ENCODE measurements at places on chromosomes 13 and 19.
A peak's percentile ranks its signal among the peaks of the same experiment; 100 is the strongest.

DNA sequence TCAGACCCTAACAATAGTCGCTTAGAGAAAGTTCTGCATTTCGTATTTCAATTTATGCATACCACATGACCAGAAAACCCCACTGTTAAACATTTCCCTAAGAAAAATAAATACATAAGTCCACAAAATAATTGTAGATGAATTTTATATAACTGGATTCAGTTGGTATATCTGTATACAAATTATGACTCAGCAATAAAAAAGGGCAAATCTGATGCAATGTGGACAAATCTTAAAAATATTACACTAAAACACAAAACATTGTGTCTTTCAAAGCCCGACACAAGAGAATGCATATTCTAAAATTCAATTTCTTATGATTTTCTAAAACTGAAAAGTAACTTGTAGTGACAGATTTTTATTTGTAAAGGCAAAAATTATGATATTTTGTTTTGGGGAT is 1005.0 kb downstream of the EFNB2 start:
- no peak for DNase-seq

DNA sequence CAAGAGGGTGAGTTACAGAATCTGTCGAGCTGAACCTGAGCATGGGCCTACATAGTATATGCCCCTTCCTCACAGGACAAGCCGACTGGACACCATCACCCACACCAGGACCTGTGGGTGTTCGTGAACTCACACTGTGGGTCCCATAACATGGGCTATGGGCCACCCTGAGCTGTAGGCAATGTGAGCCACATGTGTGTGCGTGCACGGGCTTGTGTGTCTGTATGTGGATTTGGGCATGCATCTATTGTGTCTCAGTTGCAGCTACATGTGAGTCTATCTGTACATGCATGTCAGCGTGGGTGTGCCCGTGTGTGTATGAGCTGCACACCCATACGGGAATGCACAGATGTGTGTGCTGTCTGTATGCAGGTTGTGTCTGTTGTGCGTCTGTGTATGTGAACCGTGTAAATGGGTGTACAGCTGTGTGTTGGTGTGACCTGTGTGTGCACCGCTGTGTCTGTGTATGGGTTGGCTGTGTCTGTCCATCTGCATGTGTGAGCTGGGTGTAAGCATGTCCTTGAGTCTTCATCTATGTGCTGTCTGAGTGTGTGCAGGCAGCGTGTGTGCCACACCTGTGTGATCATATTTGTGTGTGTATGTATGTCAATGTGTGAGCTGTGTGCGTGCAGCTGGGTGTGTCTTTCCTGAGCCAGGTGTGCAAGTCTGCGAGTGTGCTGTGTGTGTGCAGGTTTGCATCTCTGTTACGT is 1.7 kb downstream of the NOTCH3 start:
- DNase-seq: no peak

DNA sequence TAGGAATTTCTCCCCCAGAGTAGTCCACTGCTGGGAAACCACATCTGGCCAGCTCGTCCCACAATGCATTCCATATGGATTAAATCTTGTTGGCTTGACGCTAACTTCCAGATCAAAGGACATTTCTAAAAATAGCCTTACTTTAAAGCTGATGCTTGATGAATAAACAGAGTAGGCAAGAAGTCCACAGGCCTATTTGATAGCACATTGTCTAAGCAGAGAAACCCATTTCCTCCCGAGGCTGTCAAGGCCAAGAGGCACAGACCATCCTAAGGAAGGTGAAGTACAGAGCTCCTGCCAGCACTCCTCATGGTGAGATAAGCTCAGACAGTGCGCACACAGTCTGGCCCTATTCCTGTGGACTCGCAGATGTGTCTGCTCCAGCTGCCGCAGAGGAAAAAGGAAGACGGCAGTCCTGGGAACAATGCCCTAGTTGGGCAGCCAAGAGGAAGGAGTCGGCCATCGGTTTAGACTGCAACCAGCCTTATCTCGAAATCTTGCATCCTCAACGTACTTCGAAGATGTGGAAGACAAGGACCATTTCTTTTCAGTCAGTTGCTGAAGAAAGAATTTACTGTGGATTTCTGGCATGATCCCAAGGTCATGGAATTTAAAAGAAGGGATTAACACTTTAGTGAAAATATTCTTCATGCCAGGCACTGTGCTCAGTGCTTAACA is 156.8 kb downstream of the RGCC start:
- DNase-seq: no peak

DNA sequence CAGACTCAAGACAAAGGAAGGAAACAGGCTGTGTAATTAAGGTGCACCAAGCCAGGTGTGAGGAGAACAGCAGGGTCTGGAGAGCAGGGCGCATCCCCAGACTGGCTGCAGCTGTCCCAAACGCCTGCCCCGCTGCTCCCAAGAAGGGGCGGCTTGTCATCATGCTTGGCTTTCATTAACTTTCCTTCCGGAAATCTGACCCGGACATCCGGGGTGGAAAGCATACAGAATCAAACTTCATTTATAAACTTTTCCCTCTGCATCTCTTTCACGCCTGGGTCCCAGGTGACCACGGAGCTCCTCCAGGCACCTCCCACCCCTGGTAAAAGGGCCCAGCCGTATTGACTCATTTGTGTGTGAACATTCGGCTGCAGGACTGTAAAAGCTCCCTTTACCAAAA is 31.7 kb downstream of the TSHZ3 start:
- no peak for DNase-seq

DNA sequence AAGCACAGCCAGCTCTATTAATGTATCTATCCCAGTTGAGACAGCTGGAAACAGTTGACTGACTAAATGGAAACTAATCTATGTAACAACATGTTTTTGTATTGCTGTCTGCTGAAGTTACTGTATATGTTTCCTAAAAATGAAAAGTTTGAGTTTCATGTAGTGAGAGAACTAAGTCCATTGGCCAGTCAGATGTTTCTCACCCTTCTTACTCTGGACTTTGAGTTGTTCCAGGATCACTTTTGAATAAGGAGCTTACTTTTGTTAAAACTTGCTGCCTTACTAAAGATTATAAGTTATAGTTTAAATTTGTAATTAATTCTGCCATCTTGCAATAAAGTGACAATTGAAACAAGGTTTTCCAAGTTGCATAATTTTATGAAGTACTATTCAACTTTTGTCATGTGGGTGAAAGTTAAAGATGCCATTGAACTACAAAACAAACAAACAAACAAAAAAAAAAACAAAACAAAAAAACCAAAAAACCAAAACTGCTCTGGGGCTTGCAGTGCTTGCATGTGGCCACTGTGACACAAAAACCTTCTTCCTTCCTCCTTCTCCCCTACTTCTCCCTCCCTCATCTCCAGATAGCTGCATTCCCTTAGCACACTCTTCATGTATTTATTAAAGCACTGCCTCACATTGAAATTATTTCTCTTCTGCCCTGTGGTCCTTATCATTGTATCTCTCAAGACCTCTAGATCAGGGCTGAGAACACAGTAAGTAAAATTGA is 15.3 kb downstream of the WDFY2 start:
- DNase-seq: no peak

- DNase-seq: no peak
These were observed 951.1 kb upstream of the SLC10A2 start for GRCh38 chr13:104017317-104017716.

DNA sequence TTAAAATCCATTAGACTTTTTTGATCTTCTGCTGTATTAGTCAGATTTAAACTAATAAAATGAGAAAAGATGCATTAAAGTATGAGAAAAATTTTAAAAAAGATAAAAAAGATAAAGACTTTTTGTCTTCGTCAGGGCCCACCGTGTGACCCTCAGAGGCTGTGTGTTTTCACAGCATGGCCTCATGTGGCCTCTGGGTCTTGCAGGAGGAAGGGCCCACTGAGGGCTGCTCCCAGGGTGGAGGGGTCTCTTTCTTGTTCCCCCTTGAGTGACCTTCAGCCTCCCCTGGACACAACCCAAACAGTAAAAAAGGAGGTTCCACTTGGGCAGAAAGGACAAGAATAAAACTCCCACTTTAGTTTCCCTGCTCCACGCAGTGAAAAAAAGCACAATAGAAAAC is 57.1 kb upstream of the RANBP3 start:
- no peak for DNase-seq

- DNase-seq: no peak
These were observed at the start of gene F10 for GRCh38 chr13:113122550-113123225. Gene F10, plus strand, starts transcription at chr13:113122799. Its CDS starts 57 bp downstream, at chr13:113122856.

DNA sequence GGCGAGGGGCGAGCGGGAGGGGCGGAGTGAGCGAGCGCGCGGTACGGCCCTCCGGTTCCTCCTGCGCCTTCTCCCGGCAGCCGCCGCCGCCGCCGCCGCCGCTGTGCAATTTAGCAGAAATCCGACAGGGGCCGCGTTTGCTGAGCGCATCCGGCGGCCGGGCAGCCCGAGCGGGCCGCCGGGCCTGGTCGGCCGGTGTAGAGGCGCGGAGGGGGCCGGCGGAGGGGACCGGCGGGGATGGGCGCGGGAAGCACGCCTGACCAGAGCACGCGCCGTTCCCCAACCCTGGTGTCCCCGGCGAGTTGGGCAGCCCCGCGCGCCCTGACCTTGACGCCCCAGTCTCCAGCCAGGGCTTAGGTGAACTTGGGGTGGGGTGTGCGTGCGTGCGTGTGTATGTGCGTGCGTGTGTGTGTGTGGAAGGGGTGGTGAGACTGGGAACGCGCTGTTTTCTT is 144.5 kb upstream of the ZNF536 start:
- peak; percentile 61 for DNase-seq

GRCh38 chr19:7500811-7501450 is 12.1 kb upstream of the PEX11G start:
- DNase-seq: no peak

GRCh38 chr19:48558018-48558684 is 6.2 kb downstream of the SULT2B1 start:
- DNase-seq: no peak

- peak; percentile 55 for DNase-seq
These were observed at the start of gene CTXN1 for GRCh38 chr19:7926021-7926726. Gene CTXN1, minus strand, starts transcription at chr19:7926135. Its CDS starts 597 bp downstream, at chr19:7925538.

- DNase-seq: no peak
These were observed 178.1 kb downstream of the FLT1 start for GRCh38 chr13:28316836-28317235.

GRCh38 chr19:16180611-16181010 is 4.6 kb upstream of the FAM32A start:
- no peak for DNase-seq

DNA sequence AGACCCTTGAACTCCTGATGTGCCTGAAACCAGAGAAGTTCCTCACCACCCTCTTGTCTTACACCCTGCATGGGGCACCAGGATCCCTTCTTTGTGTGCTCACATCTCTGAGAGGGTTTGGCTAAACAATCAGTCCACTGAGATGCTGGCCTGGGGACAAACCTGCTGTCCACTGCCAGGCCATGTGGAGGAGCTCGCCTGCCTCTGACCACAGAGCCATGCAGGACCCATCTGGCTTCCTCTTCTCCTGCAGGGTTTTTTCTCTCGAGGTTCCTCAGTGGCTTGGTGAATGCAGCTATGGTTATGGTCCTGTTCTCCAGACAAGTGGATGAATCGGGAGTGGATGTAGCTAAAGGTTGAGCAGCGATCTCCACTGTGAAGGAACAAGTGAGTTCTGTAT is 49.1 kb upstream of the MEDAG start:
- no peak for DNase-seq

DNA sequence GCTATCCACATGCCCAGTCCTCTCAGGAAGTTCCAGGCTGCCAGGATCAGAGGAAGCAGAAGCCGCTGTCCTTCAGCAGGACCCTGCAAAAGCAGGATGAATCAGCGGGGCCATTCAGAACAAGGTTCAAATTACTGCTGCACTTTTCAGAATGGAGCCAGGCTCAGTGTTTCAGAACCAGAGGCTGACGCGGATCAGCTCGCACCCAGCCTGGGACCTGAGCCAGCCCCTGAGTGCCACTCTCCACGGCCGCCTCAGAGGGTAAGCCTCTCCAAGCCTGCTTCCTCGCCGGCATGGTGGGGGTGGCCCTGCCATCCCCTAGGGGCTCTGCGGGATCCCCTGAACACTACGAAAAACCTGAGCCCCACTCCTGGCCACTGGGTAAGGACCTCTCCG is 24.7 kb downstream of the RASA3 start:
- DNase-seq: no peak

- DNase-seq: peak; percentile 68
These were observed 2.7 kb downstream of the VSTM2B start for GRCh38 chr19:29528350-29528945.

All from stimulated activated CD4-positive, alpha-beta T cell treated with anti-CD3 and anti-CD28 coated beads, Interleukin-12 subunit alpha, Interleukin-12 subunit beta, amount 100 ng/mL, for 48 hours (primary cell).